Motor neuron (in vitro differentiated cells): ENCODE measurements at places on chromosomes 11 and 22. TPM values are rescaled to one million over a fixed set of nuclear protein-coding genes. Genes with fewer than 3 reads are reported as not detected.

Gene TMEM86A
- total RNA-seq = 2.7 and 2.8 TPM in 2 replicates

Gene SLC35E4
- 2.4 and 2.6 TPM in 2 replicates for total RNA-seq

Gene EHBP1L1
- 7.3 and 11.5 TPM in 2 replicates for total RNA-seq

Gene TPCN2
- total RNA-seq = 14.7 and 17.2 TPM in 2 replicates
